Uterus (tissue), 4 donors: ENCODE measurements at places on chromosomes 7 and 10.

DNA sequence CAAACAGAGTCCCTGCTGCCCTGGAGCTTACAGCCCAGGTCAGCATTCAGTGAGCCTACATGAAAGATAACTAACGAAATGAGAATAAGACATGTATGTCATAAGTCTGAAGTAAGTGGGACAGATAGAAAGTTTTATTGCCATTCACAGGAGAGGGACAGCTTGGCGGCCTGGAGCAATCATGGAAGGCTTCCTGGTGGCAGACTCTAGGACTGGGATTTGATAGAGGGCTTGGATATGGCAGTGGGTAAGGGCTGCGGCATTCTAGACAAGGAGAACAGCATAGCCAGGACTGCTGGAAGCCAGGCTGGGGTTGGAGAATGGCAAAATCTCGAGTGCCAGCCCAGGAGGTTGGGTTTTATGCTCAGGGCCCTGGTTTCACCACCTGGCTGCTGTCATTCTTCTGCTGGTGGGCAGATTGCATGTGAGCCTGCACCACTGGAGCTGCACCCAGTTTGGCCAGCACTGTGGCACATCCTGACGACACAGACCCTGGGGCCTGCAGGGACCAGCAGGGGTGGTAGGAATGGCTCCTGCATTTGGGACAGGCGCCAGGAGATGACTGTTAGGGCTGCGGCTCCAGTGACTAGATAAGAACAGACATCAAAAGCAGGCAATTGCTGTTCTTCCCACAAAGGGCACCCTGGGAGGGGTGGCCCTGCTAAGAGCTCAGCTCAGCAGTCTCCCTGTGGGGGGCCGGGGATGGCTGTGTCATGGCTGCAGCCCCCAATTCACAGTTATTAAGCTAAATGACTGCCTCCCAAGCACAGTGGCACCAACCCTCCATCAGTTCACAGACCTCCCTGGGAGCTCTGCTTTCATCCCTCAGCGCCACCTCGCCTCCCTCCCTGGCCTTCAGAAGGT lies 161.1 kb downstream of the RPS24 start:
- no peak for DNase-seq

- DNase-seq, result no peak
These were observed 273.3 kb downstream of the DNAJB6 start for GRCh38 chr7:157609932-157610640.

GRCh38 chr10:71715026-71715425 lies 4.6 kb downstream of the C10orf105 start:
- no peak for DNase-seq

DNA sequence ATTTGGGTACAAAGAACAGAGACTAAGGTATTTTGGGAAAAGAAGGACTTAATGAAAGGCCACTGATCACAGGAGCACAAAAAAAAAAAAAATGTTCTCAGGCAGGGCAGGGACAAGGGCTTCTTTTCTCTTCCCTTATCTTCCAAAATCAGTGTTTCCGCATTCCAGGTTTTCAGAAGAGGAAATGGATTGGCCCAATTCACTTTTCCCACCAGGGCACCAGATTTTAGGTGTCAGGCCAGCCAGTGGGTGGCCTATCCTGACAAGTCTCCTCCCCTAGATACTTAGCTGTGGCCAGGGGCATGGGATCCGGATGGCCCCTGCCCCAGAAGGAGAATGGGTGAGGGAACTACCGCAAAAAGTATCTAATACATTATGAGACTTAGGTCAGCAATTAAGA lies 88.9 kb upstream of the WAC start:
- DNase-seq, result no peak

DNA sequence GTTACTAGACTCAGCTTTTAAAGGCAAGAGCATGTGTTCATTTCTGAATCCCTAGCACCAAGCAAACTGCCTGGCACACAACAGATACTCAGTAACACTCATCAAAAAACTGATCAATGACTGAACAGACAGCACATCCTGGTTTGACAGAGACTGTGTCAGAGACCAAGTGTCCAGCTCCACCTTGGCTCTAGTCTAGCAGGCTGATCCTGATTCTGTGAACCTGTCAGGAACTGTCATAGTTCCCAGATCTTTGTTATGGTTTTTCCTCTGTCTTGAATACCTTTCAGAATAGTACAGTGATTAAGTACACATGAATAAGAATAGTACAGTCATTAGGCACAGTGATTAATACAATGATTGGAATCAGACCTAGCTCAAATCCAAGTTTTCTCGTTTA lies 53.0 kb downstream of the TPK1 start:
- DNase-seq, result no peak

DNA sequence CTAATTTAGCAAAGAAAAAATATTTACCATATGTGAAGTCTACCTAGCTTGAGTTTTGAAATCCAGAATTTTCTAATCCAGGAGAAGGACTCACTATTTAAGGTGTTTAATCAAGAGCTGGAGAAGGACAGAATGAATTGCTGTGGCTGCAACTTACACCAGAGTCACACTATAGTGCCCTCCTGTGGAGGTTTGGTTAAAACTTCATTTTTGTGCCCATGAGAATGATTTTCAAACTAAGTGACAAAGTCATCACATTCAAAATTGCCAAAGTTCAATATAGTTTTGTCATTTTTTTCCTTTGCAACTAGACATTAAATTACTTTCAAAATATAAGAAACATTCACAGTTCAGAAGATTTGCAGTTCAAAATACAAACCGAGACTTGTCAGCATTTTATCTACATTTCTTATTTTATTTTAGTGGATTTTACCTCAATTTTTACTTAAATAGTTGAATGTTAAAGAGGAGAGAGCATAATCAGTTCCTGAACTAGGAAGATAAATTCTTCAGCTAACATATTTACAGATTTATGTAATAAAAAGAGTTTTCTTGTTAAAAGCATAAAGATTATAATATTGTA lies 70.7 kb downstream of the CABCOCO1 start:
- peak; percentile 16 for DNase-seq

GRCh38 chr7:11750191-11750590 lies 81.8 kb downstream of the THSD7A start:
- no peak for DNase-seq
